NCI-H2081 (cell line): ENCODE measurements at places on chromosomes 13 and 19.

GRCh38 chr13:25181597-25181996 is 9.5 kb upstream of the AMER2 start:
- DNase-seq = no peak

GRCh38 chr13:109654341-109655205 is 131.8 kb downstream of the IRS2 start:
- DNase-seq = no peak

GRCh38 chr19:37719927-37720265 is 335 bp upstream of the ZNF607 start:
- no peak for DNase-seq

DNA sequence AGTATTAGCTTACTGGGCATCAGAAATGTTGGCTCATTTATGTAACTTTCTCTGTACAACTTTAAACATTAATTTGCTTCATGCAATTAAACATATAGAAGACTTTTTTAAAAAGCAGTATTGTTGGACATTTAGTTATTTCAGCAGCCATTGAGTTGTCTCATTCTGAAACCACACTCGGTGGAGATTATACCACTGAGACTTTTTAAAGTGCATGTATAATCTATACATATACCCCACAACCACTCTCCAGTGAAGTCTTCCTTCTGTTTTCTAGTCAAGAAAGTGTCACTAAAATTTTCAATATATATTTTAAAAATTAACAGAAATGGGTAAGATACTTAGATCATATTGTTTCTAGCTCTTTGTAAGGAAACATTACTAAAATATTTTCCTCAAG is 15.5 kb downstream of the SETDB2 start:
- DNase-seq = no peak
